ENCODE measurements at places on chromosomes 2 and 18.

GRCh38 chr2:64789466-64790320, 136.0 kb upstream of the SERTAD2 start:
- no peak overlapping the region for H3K4me3 ChIP-seq
- H3K27ac ChIP-seq: peak overlapping the region; percentile 6
- H3K4me1 ChIP-seq: peaks cover 58% of the 10 kb centered on the region
- no peaks in the 10 kb centered on the region for H3K27me3 ChIP-seq
- DNase-seq: peak; percentile 61
- H3K36me3 ChIP-seq: no peaks in the 10 kb centered on the region

DNA sequence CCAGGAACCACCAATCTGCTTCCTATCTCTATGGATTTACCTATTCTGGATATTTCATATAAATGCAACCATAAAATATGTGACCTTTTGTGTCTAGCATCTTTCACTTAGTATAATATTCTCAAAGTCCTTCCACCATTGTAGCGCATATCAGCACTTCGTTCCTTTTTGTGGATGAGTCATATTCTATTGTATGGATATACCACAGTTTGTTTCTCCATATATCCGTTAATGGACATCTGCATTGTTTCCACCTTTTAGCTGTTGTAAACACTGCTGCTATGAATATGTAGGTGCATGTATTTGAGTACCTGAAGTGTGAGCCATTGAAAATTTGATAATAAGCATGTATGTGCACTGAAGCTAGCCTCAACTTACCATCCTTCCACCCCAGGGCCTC, 80.1 kb downstream of the NBAS start:
- H3K4me1 ChIP-seq: no peaks in the 10 kb centered on the region
- H3K4me3 ChIP-seq: no peak overlapping the region
- H3K36me3 ChIP-seq: peaks cover 5% of the 10 kb centered on the region
- no peak for DNase-seq
- no peaks in the 10 kb centered on the region for H3K27me3 ChIP-seq

- no peaks in the 10 kb centered on the region for H3K27me3 ChIP-seq
- no peak for DNase-seq
- no peak overlapping the region for H3K4me3 ChIP-seq
- no peaks in the 10 kb centered on the region for H3K36me3 ChIP-seq
- no peak overlapping the region for H3K27ac ChIP-seq
Measured at GRCh38 chr2:233334915-233335314, 19.4 kb upstream of the DGKD start.

DNA sequence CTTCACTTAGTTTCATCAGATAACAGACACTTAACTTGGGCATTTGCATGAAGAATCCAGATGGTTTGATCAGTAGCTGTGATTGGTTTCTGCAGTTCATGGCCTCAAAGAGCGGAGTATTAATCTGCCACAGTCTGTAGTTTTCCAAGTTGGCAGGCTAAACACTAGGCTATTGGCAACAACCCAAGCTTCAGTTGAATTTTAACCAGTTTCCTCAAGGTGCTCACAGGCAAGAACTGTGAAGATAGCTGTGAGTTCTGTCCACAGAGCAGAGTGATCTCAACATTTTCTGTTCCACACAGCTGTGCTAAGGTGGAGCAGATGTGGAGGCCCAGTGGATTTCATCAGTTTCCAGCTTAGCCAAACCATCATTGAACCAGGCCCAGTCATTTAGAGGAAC, 469.5 kb upstream of the LINC00305 start:
- H3K4me3 ChIP-seq: no peak overlapping the region
- no peaks in the 10 kb centered on the region for H3K36me3 ChIP-seq
- no peaks in the 10 kb centered on the region for H3K27me3 ChIP-seq
- H3K4me1 ChIP-seq: no peaks in the 10 kb centered on the region
- no peak for DNase-seq
- H3K27ac ChIP-seq: no peak overlapping the region

DNA sequence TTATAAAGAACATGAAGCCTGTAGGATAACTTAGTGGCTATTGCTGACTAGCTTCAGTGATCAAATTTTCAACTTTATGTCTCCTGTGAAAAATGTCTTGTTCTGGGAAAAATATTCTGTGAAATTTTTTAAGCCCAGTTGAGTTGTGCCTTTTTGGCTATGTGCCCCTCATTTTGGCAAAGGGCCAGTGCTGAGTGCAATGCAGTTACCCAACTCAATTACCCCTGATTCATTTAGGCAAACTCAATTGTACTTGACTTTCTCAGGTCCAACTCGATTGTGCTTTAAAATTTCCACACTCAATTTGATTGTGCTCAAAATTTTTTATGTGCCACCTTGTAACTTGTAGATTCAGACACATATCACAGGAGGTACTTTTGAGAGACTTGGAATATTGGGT, 548.8 kb upstream of the NRP2 start:
- H3K27ac ChIP-seq: no peak overlapping the region
- no peak overlapping the region for H3K4me3 ChIP-seq
- H3K36me3 ChIP-seq: no peaks in the 10 kb centered on the region
- no peaks in the 10 kb centered on the region for H3K27me3 ChIP-seq
- H3K4me1 ChIP-seq: no peaks in the 10 kb centered on the region

DNA sequence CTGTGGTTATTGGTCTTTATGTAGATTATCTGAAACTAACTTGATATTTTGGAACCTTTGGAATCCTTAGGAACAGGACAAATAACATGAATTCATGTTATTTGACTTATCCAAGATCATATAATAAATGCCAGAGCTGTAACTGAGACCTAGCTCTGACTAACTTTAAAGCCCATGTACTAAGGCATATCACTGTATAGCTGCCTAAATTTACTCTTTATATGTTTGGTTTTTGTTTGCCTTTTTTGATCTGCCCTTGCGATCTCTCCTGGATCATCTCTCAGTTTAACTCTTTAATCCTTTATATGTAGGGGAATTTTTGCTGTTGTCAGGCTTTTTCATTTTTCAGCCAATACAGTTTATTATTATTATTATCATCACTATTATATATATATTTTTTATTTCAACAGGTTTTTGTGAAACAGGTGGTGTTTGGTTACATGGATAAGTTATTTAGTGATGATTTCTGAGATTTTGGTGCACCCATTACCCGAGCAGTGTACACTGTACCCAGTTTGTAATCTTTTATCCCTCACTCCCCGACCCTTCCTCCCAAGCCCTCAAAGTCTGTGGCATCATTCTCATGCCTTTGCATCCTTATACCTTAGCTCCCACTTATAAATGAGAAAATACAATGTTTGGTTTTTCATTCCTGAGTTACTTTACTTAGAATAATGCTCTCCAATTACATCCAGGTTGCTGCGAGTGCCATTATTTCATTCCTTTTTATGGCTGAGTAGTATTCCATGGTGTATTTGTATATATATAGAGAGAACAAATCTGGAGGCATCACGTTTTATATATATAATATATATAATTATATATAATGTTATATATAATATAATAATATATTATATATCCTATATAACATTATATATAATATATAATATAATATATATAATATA, 48.9 kb downstream of the APLF start:
- H3K27ac ChIP-seq: no peak overlapping the region
- no peaks in the 10 kb centered on the region for H3K36me3 ChIP-seq
- H3K27me3 ChIP-seq: no peaks in the 10 kb centered on the region
- H3K4me3 ChIP-seq: no peak overlapping the region

DNA sequence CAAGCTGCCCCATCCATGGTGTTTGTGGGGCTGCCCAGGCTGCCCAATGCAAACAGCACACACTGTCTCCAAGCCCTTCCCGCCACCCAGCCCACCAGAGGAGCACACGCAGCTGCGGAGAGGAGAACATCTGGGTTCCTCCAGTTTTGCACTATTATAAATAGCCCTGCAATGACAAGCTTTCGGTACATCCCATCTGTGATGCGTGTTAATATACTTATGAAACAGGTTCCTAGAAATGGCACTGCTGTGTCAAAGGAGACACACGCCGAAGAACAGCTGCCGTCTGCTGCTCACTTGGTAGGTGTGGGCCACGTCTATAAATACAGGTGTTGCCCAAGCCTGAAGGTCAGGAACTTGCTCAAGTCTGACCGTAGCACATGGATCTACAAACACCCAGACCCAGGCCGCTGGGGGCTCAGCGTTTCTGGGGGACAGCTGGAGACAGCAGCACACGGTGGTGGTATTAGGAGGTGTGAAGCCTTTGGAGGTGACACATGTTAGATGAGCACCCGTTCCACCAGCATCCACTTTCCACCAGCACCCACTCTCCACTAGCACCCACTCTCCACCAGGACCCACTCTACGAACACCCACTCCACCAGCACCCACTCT, 34.3 kb downstream of the PXDN start:
- DNase-seq: no peak
- H3K27me3 ChIP-seq: no peaks in the 10 kb centered on the region
- H3K27ac ChIP-seq: peak overlapping the region; percentile 99

GRCh38 chr2:4140281-4140970, 437.1 kb downstream of the DCDC2C start:
- no peaks in the 10 kb centered on the region for H3K36me3 ChIP-seq
- no peaks in the 10 kb centered on the region for H3K27me3 ChIP-seq
- no peak overlapping the region for H3K4me3 ChIP-seq
- H3K4me1 ChIP-seq: no peaks in the 10 kb centered on the region
- H3K27ac ChIP-seq: no peak overlapping the region

DNA sequence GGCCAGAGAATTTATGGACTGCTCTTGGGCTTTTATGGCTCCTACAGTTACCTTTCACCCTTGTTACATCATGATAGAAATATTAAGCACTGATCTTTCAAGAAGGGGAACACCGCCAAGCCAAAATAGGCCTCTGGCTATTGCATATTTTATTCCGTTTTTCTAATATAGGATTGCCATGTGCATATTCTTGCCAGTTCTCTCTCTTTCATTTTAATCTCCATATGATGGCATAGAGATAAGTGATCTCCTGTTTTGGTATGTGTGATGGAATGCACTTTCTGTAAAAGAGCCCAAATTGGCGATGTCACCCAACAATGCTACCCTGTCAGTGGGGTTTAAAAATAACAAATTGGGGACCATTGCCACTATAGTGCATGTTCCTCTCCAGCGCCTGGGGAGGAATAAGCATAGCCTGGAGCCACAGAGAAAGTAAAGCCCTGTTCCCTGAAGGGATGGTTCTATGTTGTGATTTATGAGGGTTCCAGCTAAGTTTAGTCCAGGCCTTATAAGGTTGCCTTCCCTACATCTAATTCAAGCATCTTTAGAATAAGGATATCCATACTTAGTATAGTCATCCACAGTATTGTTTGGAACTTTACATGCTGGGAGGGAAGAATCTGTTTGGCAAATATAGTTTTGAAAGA, 26.9 kb downstream of the CMPK2 start:
- H3K36me3 ChIP-seq: no peaks in the 10 kb centered on the region
- no peak for DNase-seq

DNA sequence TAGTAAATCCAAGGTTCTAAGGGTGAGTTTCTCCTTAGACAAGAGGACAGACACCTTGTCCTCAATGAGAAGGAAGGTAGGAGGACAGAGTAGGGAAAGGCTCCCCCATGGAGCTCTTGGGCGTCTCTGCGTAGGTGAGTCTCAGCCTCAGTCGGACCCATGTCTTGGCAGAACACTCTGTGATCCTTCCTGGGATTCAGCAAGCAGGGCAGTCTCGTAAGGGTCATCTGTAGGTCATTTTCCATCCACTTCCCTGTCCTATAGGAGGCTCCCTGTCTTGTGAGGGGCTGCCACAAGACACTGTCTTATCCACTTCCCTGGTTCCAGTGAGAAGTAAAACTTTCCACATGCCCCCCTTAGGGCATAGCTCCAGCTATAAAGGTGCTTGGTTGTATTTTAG, 122.6 kb upstream of the TWIST2 start:
- H3K4me3 ChIP-seq: no peak overlapping the region
- no peaks in the 10 kb centered on the region for H3K36me3 ChIP-seq
- DNase-seq: no peak
- H3K27me3 ChIP-seq: no peaks in the 10 kb centered on the region
- no peaks in the 10 kb centered on the region for H3K4me1 ChIP-seq

DNA sequence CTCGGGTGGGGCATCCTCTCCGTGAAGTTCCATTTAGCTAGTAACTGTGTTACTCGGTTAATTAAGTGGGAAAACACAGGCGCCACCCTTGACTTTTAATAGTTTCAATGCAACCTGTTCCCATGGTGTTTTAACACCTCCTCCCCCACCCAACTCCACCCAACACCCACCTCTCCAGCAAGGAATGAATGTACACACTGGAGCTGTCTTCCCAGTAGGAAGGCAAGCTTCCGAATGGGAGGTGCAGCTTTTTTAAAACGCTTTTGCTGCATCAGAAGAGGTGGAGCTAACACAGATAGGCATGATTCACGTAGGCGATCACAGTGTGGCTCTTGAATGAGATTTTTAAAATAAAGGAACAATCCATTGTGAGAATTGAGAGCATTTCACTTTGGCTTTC, 73.8 kb upstream of the AGAP1 start:
- no peaks in the 10 kb centered on the region for H3K36me3 ChIP-seq
- H3K27ac ChIP-seq: no peak overlapping the region
- H3K4me1 ChIP-seq: no peaks in the 10 kb centered on the region
- no peak for DNase-seq

GRCh38 chr2:112019569-112019982, 35.5 kb upstream of the TMEM87B start:
- DNase-seq: peak; percentile 56
- H3K27me3 ChIP-seq: no peaks in the 10 kb centered on the region
- H3K4me1 ChIP-seq: peaks cover 38% of the 10 kb centered on the region
- no peaks in the 10 kb centered on the region for H3K36me3 ChIP-seq

DNA sequence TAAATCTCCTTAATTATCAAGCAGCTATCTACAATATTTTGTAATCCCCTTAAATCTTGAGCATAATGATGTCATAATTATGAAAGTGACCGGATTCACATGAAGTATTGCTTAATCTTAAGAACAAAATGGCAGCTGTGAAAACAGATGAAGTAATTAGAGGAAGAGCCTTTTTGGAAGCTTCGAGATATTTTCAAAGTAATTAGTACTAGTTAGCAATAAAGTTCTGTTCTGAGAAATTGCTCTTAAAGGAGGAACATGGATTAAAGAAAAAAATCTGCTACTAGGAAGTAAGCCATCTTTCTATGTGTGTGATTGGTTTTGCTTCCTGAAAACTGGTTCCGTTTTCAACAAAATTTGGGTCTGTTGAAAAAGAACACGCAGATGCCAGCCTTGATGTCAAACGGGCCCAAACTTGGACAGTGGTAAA, 18.3 kb downstream of the CLUL1 start:
- no peak for DNase-seq
- no peaks in the 10 kb centered on the region for H3K4me1 ChIP-seq
- peaks cover 44% of the 10 kb centered on the region for H3K27me3 ChIP-seq
- H3K4me3 ChIP-seq: no peak overlapping the region

DNA sequence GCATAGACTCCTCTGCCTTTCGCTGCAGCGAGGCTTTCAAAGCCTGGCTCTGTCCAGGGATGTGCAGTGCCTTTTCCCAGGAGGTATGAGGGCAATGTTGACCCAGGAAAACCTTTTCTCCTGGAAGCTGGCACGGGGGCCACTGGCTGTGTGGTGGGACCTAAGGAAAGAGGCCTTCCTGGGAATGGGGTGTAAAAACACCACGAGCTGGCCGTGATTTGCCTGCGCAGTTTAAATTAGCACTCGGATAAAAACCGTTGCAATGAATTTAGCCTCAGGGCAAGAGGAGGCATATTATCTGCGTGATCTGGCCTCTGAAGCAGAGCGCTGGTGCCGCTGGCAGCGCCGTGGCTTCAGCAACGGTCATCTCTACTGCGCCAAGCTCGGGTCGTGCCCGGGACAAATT, 3.0 kb downstream of the OSR1 start:
- peaks cover 21% of the 10 kb centered on the region for H3K4me1 ChIP-seq
- no peaks in the 10 kb centered on the region for H3K27me3 ChIP-seq
- no peak overlapping the region for H3K27ac ChIP-seq
- DNase-seq: no peak
